Thymus (tissue), 14 donors: ENCODE measurements at places on chromosomes 7 and 10.

- DNase-seq, result no peak
These were observed 5.1 kb downstream of the PRLHR start for GRCh38 chr10:118590334-118590733.

- no peak for DNase-seq
These were observed 109.5 kb upstream of the GJD4 start for GRCh38 chr10:35495521-35496119.

GRCh38 chr10:63757067-63757466, 235.9 kb downstream of the REEP3 start:
- DNase-seq, result no peak

- no peak for DNase-seq
These were observed 10.7 kb upstream of the HOXA13 start for GRCh38 chr7:27210441-27211083.

DNA sequence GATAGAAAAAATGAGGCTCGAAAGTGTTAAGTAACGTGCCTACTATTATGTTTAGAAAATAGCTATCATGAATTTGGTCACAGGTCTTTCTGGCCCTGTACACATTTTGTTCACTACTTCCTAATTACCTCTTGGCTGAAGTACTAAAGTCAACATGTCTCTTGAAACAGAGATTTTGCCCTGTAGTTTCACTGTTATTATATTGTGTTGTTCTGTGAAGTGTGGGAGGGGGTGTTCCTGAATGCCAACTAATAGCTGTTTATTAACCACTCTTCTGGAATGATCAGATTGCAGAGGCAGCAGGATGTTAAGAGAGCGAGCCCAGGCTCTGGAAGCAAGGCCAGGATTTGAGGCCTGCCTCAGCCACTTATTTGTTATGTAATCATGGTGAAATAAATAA, 72.1 kb downstream of the RNF133 start:
- DNase-seq, result no peak
